Left forelimb (tissue), 1 donor: ENCODE measurements at places on chromosomes 7 and 10.

DNA sequence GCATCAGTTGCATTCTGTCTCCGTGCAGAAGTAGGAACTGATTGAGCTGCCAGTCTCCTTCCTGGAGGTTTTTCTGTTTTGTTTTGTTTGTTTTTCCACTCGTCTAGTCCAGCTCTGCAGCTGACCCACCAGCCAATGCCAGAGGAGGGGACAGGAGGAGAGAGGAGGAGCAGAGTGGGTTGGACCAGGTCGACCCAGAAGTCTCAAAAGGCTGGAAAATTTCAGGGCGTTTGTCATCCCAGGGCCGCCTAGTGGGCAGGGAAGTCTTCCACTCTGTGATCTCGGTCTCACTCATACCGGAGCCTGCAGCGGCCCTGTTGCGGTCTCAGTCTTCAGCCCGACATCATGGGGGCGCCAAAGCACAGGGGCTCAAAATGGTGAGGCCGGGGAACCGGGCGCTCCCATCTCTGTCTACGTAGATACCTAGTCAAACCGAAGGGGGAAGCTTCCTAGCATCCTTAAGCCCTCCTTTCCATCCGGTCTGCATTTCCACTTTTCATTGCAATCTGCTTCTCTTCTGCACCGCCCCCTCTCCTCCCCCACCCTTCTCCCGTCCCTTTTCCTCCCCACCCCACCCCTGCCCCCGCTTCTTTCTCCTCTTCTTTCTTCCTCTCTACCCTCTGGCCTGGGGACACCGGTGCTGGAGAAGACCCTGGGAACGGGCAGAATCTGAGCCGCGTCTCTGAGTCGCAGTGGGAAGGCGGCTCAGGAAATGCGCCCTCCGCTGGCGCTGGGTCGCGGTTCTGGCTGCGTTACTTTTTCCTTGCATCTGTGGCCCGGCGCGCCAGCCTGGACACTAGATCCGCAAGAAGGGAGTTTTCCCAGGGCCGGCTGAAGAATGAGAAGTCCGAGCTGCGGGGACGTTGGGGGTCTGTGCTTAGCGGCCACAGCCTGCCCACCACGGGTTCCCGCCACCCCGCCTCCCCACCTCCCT, 16.2 kb upstream of the PAX2 start:
- DNase-seq: no peak

DNA sequence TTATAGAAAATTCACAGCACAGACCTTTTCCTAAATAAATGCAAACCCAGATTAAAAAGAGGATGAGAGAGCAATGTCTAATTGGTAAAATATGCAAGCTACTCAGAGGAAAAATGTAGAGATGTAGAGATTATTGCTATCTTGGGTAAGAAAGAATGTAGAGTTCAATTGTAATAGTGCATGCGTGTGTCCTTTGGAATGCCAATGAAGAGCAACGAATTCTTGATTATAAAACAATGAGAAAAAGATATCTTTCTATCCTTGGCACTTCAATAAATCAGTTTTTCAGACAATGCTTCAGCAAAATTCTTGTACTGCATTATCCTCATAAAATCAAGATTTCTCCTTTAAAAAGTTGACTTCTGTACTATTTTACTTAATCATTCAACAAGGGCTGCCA, 50.9 kb downstream of the SEMA3D start:
- DNase-seq: no peak

DNA sequence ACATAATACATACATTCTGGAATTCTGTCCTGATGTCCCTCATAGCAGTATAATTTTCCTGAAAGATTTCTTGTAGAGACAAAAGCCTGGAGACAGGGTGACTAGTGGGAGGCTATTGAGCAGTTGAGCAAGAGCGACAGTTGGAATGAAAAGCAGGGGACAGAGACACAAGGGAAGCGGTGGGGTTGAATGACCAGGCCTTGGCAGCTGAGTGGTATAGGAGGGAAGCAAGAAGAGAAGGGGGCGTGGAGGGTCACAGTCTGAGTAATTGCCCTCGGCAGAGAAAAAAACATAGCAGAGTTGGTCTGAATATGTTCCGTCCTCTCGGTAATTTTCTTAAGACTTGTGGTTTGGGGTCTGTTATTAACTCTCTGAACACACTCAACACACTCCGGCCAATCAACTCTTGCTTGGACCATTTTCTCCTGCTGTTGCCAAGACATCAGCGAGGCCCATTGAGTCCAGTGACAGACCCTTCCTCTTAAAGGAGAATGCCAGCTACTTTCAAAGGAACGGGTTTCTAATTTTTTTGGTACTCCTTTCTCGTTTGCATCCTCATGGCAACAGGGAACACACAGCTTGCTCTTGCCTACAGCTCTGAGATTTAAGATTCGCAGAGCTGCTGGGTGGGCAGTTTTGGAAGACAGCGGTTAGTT, 5.3 kb upstream of the ACTR3B start:
- DNase-seq: no peak

DNA sequence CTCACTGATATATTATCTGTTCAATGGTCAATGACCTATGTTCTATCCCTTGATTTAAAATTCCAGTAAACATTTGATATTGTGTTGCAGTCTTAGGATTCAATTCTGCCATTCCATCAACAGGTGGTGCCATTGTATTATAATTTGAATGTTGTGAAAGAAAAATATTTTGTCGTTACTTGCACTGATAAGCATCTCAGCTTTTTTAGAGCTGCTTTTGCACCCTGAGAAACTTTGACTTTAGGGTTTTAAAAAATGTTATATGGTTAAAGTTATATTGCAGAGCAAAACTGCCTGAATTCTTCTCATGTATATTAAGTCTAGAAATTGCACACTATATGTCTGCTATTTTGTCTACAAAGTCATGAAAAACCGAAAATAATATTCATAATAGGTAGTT, 18.8 kb upstream of the MINDY3 start:
- no peak for DNase-seq

GRCh38 chr7:1040790-1041189, 3.6 kb upstream of the GPR146 start:
- no peak for DNase-seq

GRCh38 chr7:81886211-81886764, 116.4 kb upstream of the HGF start:
- no peak for DNase-seq

GRCh38 chr10:59719374-59719773, 9.7 kb upstream of the SLC16A9 start:
- no peak for DNase-seq

GRCh38 chr7:117665368-117665767, 185.5 kb downstream of the CFTR start:
- DNase-seq: no peak

DNA sequence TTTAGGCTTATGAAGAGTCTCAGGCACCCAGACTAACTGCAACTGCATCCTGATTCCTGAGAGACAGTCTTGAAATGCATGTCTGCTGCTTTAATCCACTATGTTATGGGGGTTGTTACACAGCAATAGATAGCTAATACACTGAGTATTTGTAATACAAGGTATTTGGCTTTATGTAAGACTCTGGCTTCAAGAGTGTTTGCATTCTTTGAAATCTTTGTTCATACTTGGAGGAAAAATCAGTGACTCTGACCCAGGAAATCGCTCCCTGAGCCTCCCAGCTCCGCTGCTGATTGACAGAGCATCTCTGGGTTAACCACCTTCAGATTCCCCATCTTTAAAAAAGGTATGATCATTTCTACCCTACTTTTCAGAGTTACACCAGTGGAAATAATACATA, 133.9 kb downstream of the MTPAP start:
- no peak for DNase-seq
